ENCODE measurements at places on chromosomes 1 and 21. TPM values are rescaled to one million over a fixed set of nuclear protein-coding genes. Genes with fewer than 3 reads are reported as not detected.

LCE1D gene
- polyA plus RNA-seq, result not detected

AIRE gene
- polyA plus RNA-seq, result not detected

GPR89A gene
- polyA plus RNA-seq, result 24.3 TPM

TP73 gene
- 0.87 TPM for polyA plus RNA-seq

KRTAP19-3 gene
- polyA plus RNA-seq, result not detected

ANKRD35 gene
- 0.77 TPM for polyA plus RNA-seq

ATP1A2 gene
- polyA plus RNA-seq, result 14.2 TPM

GBP2 gene
- 1.7 TPM for polyA plus RNA-seq

CHI3L1 gene
- 1.4 TPM for polyA plus RNA-seq

KIF26B gene
- polyA plus RNA-seq, result 60.7 TPM

Measured in cardiac muscle cell (in vitro differentiated cells and primary cell).